ENCODE measurements at places on chromosomes 12 and 14. TPM values are rescaled to one million over a fixed set of nuclear protein-coding genes. Genes with fewer than 3 reads are reported as not detected.

The GLS2 gene
- total RNA-seq: 0.16 TPM

The ETV6 gene
- total RNA-seq: 1.9 TPM

The LUM gene
- total RNA-seq: 496 TPM

The DAO gene
- not detected for total RNA-seq

The CIDEB gene
- total RNA-seq: 1.3 TPM

Data from bronchial smooth muscle cell (primary cell).